ENCODE measurements at places on chromosomes 16 and 17.

DNA sequence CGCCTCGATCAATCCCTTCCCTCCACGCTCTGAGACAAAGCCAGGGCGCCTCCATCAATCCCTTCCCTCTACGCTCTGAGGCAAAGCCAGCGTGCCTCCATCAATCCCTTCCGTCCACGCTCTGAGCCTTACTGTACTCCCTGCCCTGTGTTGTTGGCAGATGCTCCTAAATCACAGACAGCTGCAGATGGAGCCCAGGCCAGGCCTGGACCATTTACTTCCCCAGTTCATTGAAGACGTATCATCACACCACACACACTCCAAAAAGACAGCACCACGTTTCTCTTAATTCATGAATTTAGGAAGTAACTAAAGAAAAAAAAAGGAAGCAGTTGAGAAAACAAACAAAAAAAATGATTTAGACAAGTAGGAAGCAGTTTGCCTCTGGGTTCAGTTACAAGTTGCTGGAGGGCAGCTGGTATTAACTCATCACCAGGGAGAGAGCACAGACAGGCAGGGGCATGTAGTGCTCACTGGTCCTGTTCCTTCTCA, 7.4 kb upstream of the CD300LD start:
- DNase-seq, result no peak

- no peak for DNase-seq
Measured at GRCh38 chr17:65918916-65919315, 273.0 kb downstream of the CEP112 start.

DNA sequence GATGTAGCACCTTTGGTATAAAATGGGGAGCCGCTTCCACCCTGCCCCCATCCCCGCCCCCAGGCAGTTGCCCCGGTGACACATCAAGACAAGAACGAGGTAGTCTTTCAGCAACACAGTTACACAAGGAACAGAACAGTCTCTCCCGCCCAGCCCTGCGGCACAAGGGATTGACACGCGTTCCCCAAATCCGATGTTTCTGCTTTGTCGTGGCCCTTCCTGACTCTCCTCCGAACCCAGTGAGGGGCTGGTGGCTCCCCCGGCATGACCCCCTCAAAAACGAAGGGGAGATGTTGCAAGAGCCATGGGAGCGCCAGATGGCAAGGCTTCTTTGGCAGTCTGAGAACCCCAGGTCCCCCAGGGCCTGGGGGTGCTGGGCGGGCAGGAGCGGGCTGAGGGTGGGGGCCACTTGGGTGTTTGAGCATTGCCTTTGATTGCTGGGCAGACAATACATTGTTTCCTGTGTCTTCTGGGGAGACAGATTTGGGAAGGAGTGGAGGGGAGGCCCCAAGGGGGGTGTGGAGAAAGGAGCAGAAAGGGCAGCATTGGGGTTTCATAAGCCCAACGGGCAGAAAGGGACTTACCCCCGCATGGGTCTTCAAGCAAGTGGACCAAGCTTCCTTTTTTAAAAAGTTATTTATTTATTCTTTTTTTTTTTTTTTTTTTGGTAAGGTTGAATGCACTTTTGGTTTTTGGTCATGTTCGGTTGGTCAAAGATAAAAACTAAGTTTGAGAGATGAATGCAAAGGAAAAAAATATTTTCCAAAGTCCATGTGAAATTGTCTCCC, 16.6 kb downstream of the COL1A1 start:
- DNase-seq, result no peak

DNA sequence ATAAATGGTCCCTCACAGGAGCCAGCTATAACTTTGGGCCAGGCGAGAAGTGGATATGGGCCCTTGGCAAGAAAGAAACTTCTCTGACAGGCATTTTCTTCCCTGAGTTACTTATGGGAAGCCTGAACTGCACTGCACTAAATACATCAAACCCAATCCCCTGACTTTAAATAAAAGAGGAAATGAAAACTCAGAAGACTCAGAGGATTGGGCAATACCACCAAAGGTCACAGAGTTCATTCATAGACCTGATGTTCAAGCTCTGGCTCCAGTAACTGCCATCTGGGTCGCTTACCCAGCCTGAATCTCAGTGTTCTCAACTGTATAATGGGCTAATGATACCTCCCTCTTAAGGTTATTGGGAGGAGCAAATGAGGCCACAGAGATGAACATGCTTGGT, 815 bp downstream of the KRT35 start:
- DNase-seq, result no peak

DNA sequence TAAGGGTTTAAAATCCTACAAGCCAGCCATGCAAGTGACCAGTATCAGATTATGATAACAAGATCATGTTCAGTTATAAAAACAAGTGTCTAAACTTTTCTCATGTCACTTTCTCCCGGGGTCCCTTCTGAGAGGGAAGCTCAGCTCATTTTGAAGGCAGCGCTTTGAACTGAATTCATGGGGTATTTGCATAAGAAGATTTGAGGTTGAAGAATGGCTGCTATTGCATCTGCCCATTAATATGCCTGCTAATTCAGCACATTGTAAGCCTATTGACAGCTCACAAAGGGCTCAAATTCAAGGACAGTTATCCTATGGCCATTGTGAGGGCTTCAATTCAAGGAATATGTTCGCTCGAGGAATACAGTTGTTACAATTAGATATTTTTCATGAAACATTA, 290.2 kb upstream of the IRX3 start:
- no peak for DNase-seq

GRCh38 chr17:19417611-19418010, 6.6 kb downstream of the RNF112 start:
- no peak for DNase-seq

DNA sequence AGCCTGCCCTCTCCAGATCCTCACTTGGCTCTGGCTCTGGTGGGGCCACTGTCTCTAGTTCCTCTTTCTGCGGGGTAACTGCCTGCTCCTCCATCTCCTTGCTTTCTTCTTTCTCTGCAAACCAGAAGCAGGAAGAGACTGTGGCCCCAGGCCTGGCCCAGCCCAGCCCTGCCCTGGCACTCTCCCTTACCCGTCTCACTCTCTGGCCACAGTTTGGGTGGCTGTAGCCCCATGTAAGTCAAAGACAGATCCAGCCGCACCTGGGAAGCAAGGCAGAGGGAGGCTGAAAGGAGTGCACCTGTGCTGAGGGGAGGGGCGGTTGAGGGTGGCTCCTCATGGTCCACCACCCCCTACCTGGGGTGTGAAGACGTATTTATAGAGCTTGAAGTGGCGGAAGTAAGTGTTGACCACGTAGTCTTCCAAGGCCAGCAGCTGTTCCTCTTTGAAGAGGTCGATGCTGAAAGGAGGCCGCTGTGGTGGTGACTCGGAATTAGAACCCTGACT, 2.8 kb downstream of the CFAP119 start:
- no peak for DNase-seq

DNA sequence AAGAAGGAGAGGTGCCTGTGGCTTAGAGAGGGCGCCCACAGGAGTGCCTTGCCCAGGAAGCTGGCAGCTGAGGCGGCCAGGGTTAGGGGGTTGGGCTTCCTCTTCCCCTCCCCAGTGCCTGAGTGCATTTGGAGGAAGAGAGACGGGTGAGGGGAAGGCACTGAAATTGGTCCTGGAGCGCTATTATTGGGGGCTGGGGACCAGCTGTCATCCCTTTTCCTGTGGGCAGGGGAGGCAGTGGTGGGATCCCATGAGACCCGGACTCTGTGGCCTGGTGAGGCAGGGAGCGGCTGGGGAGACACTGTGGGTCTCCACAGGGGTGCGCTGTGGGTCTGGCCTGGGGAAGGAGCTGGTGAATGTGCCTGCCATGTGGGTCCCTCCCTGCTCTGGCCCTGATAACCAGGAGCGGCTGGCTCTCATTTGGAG, 259.7 kb downstream of the SEC14L1 start:
- no peak for DNase-seq

DNA sequence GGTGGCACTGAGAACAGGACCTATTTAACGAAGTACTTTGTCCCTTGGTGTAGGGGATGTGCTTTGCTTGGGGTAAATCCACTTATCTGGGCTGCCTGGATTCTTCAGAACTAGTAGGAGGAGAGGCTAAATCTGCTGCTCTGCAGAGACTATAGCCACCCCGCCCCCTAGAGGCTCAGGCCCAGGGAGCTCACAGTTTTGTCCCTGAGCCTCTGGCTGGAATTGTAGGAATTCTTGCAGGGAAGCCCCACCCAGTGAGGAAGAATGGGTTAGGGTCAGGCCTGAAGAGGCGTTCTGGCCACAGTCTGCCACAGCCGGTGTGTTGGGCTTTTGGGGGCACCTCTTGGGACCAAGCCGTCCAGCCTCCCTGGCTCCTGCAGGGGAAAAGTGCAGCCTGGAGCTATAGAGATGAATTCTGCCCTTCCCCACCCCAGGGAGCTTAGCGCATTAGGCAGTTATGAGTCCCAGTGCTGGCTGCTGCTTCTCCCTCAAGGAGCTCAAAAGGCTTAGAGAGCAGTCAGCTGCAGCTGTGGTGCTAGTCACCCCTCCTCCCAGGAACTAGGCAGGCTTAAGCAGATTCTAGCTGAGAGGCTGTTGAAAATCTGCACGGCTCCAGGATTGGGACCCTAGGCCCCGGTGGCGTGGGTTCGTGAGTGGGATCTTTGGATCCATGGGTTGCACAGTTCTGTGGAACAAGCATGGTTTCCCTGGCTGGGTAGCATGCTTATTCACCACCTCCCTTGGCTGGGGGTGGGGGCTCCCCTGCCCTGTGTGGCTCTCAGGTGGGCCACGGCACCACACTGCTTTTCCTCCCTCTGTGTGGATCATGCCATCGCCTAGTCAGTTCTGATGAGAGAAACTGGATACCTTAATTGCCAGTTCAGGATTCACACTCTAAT, 237.4 kb upstream of the TOM1L1 start:
- peak; percentile 51 for DNase-seq

DNA sequence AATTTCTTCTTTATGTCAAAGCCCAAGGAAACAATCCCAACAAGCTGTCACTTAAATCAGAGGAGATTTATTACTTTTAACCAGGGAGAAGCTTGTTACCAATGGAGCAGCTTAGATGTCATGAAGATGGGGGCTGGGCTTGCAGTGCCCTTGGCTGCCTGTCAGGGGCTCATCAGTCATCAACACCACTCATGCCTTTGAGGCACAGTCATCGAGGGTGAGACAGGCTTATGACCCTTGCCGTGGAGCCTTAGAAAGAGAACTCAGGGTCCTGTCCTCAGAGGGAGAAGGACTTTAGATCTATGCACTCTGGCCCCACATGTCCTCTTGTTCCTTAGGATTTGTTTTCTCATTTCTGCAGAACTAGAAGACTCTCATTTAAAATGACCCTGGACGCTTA, 318.3 kb downstream of the CBLN1 start:
- no peak for DNase-seq

- no peak for DNase-seq
Measured at GRCh38 chr16:68425498-68426346, 22.6 kb downstream of the SMPD3 start.

- DNase-seq, result no peak
Measured at GRCh38 chr16:70391881-70392481, 45.3 kb downstream of the DDX19A start.

GRCh38 chr17:4480929-4481898, 17.5 kb upstream of the SPNS2 start:
- DNase-seq, result no peak

- no peak for DNase-seq
Measured at GRCh38 chr16:79656553-79657115, 56.1 kb upstream of the MAF start.

DNA sequence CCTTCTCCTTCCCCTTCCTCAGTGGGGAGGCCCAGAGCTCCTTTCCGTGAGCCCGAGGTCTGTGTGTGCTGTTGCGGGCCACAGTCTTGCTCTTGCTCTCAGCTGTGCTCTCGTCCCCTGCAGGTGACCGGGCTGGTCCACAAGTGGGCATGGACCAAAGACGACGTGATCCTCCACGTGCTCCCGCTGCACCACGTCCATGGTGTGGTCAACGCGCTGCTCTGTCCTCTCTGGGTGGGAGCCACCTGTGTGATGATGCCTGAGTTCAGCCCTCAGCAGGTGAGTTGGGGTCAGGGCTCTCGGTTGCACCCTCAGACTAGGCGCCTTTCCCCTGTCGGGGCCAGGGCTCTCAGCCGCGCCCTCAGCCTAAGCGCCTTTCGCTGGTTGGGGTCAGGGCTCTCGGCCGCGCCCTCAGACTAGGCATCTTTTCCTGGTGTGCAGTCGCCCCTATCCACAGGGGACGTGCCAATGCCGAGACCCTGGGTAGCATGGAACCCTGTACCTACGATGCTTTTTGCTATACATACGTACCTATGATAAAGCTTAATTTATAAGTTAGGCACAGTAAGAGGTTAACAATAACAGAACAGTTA, 8.9 kb downstream of the ACSF3 start:
- no peak for DNase-seq

DNA sequence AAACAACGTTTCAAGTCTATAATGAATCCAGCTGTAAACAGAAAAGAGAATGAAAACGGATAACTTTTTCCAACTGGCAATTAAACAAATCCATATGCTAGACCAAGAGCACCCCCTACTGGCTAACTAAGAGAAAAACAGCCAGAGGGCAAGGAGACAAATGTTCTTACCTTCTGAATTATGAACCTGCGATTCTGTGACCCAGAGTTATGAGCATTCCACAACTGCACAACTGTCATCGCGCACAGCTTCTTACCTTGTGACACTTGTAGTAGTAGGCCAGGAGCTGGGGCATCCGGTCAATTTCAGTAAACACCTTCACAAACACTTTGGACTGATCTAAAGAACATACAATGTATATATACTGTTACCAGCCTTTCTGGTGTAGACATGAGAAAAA, 18.6 kb downstream of the COG7 start:
- no peak for DNase-seq

DNA sequence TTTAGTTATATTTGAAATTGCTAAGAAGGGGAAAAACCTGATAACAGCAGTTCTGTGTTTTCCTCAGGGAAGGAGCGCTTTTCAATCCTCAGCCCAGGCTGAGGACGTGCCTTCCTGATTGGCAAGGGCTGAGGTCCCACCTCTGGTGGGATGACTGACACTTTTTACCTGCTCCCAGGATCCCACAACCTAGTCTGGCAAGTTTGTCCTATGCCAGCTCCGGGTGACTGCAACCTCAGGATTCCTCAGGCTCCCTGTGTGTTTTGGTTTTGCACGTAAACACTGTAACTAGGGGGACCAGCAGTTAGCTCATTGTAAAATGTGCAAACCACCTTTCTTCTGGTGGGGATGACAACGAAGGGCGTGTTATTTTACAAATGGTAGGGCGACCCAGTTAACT, 7.5 kb downstream of the MARCHF10 start:
- DNase-seq, result no peak

DNA sequence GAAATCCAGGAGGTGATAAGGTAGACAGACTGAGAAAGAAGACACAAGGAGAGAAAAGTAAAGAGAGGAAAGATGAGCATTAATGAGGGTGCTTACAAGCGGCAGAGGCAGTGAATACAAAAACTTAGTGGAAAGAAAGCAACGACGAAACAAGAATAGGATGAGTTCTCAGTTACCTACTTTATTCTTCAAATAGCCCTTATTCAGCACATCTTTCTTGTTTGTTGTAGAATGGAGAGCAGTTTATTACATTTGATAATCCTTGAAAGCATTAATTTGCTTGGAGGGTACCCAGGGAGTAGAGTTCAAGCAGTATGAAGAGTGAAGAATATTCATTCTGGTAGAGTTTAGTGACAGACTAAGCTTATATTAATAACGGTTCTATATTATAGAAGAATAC, 22.4 kb downstream of the PAFAH1B1 start:
- DNase-seq, result no peak

DNA sequence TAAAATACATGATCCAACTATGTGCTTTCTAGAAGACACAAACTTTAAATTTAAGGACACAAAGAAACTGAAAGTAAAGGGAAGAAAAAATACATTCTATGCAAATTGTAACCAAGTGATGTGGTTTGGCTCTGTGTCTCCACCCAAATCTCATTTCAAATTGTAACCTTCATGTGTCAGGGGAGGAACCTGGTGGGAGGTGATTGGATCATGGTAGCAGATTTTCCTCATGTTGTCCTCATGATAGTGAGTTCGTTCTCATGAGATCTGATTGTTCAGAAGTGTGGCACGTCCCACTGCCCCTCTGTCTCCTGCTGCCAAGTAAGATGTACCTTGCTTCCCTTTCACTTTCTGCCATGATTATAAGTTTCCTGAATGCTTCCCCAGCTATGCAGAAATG, 15.0 kb downstream of the OR1A1 start:
- DNase-seq, result no peak

Measured in ecto neural progenitor cell (in vitro differentiated cells).